ENCODE measurements at places on chromosomes 13 and 19.

GRCh38 chr19:5828661-5829566 is 10.6 kb downstream of the FUT6 start:
- DNase-seq: peak; percentile 37

DNA sequence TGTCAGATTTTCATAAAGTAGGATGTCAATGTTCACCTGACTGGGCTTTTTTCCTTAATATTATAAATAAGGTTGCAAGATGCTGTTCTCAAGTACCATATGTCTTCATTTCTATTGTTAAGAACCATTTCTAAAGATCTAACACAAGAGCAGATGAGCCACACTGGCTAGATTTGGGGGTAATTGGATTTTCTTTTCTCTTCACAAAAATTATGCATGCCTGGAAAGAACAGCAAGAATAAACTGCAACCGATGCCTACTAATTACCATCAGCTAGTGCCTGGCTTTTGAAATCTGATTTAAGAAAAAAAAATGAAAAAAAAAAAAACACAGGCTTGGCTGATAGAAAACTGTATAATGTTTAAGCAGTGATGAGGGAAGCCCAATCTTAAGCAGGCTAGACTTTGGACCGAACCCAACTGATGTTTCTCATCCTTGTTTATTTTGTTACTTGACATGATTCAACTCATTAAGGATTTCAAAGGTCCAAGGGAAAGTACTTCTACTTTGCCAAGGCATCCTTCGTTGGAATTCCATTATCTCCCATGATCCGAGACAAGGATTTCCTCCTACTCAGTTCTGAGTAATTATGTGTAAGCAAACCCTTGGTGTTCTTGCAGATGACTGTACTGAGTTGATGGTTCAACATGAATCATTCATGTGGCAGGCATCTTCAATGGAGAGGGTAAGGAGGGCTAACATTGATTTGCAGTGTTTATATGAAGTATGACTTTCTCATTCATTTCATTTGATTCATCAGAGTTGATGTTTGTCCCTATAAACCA is 300.5 kb downstream of the SPRY2 start:
- DNase-seq: no peak

- DNase-seq: no peak
These were observed 148.6 kb upstream of the ATXN8OS start for GRCh38 chr13:69959046-69959445.

- no peak for DNase-seq
These were observed 8.3 kb upstream of the KCNN4 start for GRCh38 chr19:43789029-43789428.

DNA sequence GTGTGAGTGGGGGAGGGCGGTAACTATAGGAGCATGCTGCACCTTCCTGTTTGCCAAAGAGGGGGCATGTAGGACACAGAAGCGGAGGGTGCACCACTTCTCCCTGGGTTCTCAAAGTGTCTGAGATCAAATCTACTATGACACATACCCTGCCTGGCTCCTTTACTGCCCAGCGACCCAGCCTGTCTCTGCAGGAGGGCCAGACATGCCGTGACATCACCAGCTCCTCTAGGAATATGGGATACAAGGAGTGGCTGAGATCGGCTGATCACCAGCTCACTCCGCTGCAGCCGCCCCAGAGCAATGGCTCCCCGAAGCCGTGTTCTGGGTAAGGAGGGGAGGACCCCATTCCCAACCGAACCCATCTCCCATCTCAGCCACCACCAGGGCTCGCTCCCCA is 16.4 kb upstream of the IGFL1 start:
- DNase-seq: no peak

All from activated naive CD4-positive, alpha-beta T cell treated with anti-CD3 and anti-CD28 coated beads, Interleukin-2, amount 50 U/mL, for 16 hours (primary cell).